ENCODE measurements at places on chromosomes 3 and 15.

GRCh38 chr15:70023064-70023768 lies 74.5 kb downstream of the TLE3 start:
- peak; percentile 42 for DNase-seq

DNA sequence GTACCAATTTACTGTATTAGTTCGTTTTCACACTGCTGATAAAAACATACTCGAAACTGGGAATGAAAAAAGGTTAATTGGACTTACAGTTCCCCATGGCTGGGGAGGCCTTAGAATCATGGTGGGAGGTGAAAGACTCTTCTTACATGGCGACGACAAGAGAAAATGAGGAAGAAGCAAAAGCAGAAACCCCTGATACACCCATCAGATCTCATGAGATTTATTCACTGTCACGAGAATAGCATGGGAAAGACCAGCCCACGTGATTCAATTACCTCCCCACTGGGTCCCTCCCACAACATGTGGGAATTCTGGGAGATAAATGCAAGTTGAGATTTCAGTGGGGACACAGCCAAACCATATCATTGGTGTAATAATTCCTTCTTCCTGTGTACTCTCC lies 69.6 kb downstream of the C3orf20 start:
- no peak for DNase-seq

DNA sequence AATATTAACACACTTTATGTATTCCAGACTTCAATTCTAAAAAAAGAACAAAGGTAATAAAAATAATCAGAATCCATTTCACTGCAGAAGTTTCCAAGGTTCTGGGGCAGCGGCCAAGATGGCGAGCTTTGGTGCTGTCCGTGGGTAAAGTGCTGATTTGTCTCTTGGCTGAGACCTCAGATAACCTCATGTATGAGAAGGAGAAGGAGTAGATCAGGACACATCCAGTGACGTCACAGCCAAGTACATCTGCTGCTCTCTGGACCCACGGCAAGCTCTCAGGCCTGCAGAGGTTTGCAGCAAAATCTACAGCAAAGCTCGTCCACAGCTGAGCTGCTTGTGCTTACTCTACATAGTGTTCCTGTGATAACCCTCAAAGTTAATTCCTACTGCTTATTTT lies 165.7 kb downstream of the MAGI1 start:
- no peak for DNase-seq

DNA sequence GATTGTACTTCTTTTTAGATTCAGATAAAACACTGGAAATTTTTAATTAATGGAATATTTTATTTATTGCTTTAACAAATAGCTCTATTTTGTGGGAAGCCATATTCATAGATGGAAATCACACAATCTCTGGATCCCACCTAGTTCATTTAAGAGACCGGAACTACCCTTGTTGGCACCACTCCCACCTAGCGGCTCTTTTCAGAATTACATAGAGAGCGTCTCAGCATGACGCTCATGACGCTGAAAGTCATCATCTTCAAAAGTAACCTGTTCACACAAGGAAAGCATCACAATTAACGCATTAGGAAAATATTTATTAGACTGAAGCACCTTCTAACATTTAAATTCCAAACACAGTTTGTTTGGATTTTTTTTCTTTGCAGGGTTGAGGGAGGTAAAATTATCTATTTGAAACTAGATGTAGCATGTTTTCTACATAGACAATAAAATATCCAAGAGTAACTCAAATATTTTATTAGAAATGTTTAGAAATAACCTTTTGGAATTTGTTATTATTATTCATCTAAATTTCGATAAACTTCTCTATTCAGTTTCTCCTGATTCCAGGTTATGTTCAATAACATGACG lies 214.9 kb upstream of the ARRDC4 start:
- no peak for DNase-seq

DNA sequence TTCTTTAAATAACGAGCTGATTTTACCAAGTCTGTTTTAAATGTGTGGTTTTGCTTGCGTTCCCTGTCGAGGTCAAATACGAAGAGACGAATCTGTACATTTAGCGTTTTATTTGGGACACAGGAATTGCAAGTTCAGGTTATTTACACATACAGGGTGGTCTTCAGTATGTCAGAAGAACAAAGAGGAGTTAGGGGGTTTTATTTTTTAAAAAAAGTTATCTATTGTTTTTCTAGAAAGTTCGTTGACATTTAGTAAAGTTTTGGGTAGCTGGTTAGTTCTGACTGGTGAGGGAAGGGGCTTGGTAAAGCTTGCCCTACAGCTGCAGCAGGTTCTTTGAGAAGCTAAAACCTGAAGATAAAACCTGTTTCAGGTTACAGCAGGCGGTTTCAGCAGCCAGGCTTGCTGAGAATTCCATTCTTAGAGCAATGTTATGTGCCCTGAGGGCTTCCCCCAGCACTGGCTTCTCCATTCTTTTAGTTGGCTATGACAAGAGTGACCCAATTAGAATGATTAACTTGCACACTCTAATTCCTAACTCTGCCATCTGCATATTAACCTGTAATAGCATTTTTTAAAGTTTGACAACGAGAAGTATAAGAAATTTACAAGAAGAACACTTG lies 815 bp upstream of the ZNF280D start:
- no peak for DNase-seq

DNA sequence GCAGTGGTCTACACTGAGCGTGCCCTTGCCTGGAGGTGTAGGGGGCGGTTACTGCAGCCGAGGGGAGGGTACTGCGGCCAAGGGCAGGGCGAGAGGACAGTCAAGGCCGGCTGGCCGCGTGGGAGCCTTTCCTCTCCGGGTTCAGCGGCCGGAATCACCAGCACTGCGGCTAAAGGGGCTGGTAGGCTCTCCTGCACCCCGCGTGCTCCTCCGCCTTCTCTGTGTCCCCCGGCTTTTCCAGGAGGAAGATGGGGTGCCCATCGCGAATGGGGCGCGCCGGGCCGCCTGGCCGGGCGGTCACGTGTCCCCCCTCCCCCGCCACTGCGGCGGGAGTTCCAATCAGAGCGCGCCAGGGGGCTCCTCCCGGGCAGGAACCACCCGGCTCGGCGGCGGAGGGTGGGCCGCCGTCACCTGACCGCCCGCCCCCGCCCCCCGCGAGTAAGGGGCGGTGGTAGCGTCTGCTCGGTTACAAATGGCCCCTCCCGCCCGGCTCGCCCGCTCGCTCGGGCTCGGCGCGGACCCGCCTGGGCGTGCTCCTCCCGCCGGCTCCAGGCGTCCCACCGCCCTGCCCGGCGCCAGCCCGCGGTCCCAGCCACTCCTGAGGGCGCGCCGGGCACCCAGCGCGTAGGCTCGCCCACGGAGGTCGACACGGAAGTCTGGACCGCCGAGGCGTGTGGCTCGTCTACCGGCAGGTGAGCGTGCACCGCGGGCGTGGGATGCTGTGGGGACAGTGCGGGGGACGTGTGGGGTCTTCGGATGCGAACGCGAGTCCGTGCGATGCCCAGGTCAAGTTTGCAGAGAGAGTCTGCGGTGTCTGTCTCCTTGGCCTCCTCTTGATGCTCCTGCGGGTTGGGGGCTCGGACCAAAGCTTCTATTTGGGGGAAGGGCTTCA lies 242.6 kb upstream of the TOPAZ1 start:
- no peak for DNase-seq

GRCh38 chr3:169405076-169405475 lies 258.4 kb downstream of the MECOM start:
- DNase-seq: no peak

DNA sequence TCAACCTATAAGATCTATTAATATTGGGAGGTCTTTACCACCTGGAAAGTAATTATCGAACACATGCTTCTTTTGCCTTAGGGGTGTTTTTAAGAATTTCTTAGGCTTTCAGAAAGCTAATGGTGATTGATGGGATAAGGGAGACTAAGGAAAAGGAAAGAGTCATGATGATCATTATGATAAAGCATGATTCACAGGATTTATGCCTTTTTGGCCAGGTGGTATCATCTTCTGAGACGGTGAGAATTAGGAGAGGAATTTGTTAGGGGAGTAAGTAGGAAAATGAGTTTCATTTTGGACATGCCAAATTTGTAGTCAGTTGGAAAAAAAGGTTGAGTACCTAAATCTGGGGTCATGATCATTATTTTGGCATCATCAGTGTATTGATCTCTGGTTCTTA lies 8.9 kb downstream of the ARMC8 start:
- no peak for DNase-seq

DNA sequence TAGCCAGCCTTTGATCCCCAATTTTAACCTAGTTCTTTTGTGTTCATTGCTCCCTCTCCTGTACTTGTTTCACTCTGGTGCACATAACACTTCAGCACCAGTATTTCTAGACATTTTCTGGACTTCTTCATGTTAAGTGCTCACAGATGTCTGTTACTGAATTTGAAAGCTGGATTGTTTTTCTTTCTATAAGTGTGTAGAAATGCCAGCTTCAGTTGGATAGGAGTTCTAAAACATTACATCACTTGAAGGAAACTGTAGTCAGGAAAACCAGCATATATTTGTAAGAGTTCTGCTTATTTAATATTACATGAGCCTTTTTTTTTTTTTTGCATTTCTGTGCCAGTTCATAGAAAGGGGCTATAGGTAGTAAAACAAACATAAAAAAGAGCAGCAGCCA lies 21.6 kb downstream of the QTRT2 start:
- DNase-seq: no peak

DNA sequence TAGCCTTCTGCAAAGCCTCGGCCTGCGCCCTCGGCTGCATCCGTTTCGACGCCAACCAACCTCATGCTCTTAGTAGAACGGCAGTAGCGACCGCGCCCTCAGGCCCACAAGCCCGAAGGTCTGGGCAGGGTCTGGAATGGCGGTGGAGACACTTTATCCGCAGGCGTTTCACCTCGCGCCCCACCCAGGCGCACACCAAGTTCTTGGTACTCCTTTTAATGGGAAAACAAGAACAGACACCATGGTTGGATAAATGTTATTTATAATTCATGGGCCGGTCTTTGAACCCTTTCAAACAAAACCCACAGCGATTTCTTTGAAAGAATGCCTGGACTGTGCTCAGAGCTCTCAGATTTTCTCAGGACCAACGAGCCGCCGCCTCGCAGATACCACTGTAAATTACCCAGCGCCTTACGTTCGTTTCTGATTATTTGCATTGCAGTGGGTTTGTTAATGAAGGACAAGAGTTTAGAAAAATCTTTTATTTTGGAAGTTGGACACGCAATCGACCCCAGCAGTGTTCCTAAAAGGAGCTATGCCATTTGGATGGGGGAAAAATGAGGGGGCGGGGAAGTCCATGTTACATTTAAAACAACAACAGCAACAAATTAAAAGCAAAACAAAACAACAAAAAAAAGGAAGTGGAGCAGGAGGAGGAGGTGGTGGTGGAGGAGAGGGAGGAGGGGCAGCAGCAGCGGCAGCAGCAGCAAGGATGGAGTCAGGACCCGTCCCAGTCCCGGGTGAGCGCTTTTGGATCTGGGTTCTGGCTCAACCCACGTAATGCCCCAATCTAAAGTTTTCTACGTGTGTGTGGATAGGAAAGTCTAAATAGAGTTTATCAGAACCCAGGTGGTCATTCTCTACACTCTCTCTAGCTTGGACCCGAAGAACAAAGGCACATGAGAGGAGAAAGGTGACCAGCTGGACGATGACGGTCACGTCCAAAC lies 993 bp upstream of the ISL2 start:
- DNase-seq: no peak

GRCh38 chr3:112302881-112303763 lies 9.1 kb upstream of the SLC9C1 start:
- no peak for DNase-seq

GRCh38 chr3:53009826-53010539 lies 35.9 kb downstream of the SFMBT1 start:
- no peak for DNase-seq

DNA sequence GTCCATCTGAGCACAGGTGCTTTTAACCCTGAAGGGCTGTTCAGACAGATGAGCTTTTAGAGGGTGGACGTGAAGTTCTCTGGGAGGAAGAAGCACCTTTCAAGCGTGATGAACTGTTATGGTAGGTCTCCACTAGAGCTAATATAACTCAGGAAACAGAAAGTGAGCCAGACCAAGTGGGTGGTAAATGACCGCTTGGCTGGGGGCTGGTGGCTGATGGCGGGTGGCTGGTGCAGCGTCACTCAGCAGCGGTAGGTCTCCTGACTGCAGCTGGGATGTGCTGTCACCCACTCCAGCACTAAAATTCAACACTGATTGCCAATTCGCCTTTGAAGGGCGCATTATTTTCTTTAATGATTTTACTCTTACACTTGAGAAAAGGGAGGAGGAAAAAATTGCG lies 31.2 kb upstream of the LACTB start:
- DNase-seq: no peak

DNA sequence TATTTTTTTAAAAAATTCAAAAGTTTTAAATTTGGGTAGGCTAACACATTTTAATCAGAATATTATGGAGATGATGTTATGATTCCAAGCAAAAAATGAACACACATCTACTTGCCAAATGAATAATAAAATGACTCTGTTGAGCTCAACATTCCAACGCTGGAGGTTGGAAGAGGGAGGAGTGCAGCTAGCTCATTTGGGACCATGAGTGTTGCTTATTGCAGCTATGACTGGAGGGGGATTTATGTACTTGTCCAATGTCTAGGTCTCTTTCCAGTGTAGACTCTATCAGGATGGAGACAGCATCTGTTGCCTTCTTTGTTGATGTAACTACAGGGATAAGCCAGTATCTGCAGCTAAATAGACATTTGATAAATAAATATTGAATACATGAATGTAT lies 310.6 kb downstream of the CACNA2D3 start:
- DNase-seq: no peak

DNA sequence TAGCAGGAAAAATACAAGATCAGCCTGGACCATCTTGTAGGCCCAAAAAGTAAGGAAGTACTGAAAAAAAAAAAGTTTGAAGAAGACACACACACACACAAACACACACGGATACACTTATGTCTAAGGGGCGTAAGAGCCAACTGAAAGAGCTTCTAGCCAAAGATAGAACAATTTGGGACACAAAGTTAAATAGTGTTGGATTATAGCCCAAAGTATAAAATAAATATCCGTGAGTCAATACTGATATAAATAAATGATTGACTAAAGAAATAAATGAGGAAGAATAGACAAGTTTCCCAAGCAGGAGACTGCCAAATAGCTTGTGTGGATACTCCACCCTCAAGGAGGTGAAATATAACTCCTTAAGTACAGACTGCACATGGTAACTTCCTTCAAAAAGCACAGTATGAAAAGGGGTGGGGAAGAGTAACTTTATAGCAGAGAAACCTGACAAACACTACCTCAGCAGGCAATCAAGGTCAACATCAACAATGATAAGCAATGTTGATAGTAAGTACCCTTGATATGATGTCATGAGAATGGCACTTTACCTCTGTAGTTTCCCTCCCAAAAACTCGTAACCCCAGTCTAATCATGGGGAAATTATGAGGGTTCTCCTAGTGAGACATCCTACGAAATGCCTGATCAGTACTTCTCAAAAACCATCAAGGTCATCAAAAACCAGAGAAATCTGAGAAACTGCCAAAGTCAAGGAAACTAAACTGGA lies 187.3 kb upstream of the ATP11B start:
- no peak for DNase-seq

DNA sequence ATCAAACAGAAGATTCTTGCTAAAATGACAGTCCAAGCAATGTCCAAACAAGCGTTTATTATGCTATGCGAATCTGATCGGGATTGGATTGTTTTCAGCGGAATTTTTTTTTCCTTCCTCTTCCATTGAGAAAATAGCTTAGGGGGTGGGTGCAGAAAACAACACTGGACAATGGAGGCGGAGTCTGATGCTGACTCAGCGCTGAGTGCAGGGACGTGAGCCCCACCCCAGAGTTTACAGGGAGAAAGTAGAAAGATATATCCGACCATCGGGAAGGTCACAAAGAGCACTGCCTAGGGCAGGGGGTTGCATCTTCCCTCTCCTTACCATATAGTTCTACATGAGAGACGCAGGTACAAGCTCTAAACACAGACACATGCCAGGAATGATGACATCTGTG lies 117.0 kb downstream of the FOXP1 start:
- no peak for DNase-seq

- DNase-seq: no peak
Measured at GRCh38 chr3:47895241-47895640, 92.3 kb downstream of the DHX30 start.

All from activated CD8-positive, alpha-beta memory T cell treated with anti-CD3 and anti-CD28 coated beads, Interleukin-2, amount 50 U/mL, for 4 hours (primary cell).